ENCODE measurements at places on chromosomes 2 and 18.

GRCh38 chr2:166494140-166494624, at the start of gene SCN7A:
SCN7A (minus strand) TSS chr2:166494249; CDS start chr2:166477696, 16,553 bp downstream.
- DNase-seq: no peak

DNA sequence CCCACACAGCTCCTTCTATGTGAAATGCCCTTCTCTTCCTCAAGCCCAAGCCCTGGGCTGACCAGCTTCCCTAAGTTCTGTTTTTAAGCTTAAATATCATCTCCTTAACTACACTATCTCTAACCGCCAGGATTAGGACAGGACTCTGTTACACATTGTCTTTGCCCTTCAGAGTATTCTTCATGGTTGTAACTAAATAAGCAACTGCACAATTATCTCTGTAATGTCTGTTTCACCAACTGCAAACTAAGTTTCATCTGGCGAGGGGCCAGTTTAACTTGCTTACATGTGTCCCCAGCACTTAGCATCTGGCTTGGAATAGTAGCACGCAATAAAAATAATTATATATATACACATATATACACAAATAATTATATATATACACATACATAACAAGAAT, 1.1 kb upstream of the ERMN start:
- no peak for DNase-seq

- no peak for DNase-seq
These were observed 509 bp downstream of the PIEZO2 start for GRCh38 chr18:11148680-11149440.

- no peak for DNase-seq
These were observed 8.5 kb downstream of the IRS1 start for GRCh38 chr2:226791056-226791486.

GRCh38 chr2:6930923-6931647, 13.9 kb downstream of the RNF144A start:
- no peak for DNase-seq

GRCh38 chr2:219517954-219518778, 3.9 kb downstream of the ASIC4 start:
- no peak for DNase-seq

GRCh38 chr18:45549290-45549689, 66.0 kb upstream of the SLC14A2 start:
- no peak for DNase-seq

DNA sequence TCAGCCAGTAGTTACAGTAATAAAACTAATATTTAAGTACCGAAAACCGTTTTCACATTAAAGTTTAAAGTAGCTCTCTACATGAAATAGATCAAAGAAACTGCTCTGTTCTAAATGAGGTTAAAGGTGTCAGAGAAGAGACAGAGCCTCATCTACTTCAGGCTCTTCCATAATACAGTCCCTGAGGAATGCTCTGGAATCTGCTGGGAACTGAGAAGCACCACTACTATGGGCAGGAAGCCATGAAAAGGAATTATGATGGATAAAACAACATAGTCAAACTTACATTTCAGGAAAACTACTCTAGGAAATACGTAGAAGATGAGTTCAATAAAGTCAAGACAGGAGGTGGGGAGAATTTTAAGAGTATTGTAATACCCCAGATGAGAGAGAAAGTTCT, 60.0 kb downstream of the ROCK1 start:
- DNase-seq: no peak

GRCh38 chr2:43024515-43025011, 201.8 kb downstream of the ZFP36L2 start:
- no peak for DNase-seq

GRCh38 chr2:10493634-10494281, 45.6 kb upstream of the ODC1 start:
- peak; percentile 40 for DNase-seq

- no peak for DNase-seq
These were observed 71.1 kb downstream of the PIK3C3 start for GRCh38 chr18:42025974-42026625.

DNA sequence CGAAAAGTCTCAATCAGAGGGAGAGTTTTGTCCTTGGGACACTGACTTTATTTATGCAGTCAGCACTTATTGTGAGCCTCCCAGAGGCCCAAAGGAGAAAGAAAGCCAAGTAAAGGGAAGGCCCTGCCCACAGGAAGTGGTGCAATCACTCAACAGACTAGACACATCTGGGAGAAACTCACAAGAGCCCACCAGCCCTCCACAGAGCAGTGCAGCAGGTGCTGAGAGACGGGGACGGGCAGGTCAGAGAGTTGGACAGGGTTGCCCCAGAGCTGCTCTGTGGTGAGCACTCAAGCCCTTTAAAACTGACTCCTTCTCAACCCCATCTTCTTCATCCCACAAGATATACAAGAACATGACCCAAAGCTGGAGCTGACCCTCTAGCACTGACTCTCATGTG, 96.0 kb downstream of the TFCP2L1 start:
- DNase-seq: no peak

All from activated naive CD8-positive, alpha-beta T cell treated with anti-CD3 and anti-CD28 coated beads, Interleukin-2, amount 50 U/mL, for 16 hours (primary cell).